ENCODE measurements at places on chromosomes 5 and 9.

- no peak for DNase-seq
Measured at GRCh38 chr5:167867281-167867680, 424.2 kb upstream of the WWC1 start.

GRCh38 chr5:42666869-42667268 is 89.7 kb upstream of the CCDC152 start:
- DNase-seq = no peak

- DNase-seq = no peak
Measured at GRCh38 chr5:121429761-121430160, 421.9 kb upstream of the FTMT start.

GRCh38 chr9:36862206-36863145 is 171.6 kb downstream of the PAX5 start:
- DNase-seq = peak; percentile 44

- peak; percentile 73 for DNase-seq
Measured at GRCh38 chr9:136170006-136170901, 34.7 kb downstream of the LHX3 start.

GRCh38 chr5:67693956-67694809 is 497.6 kb upstream of the CD180 start:
- no peak for DNase-seq

GRCh38 chr5:135012951-135013391 is 21.1 kb downstream of the PITX1 start:
- DNase-seq = no peak

DNA sequence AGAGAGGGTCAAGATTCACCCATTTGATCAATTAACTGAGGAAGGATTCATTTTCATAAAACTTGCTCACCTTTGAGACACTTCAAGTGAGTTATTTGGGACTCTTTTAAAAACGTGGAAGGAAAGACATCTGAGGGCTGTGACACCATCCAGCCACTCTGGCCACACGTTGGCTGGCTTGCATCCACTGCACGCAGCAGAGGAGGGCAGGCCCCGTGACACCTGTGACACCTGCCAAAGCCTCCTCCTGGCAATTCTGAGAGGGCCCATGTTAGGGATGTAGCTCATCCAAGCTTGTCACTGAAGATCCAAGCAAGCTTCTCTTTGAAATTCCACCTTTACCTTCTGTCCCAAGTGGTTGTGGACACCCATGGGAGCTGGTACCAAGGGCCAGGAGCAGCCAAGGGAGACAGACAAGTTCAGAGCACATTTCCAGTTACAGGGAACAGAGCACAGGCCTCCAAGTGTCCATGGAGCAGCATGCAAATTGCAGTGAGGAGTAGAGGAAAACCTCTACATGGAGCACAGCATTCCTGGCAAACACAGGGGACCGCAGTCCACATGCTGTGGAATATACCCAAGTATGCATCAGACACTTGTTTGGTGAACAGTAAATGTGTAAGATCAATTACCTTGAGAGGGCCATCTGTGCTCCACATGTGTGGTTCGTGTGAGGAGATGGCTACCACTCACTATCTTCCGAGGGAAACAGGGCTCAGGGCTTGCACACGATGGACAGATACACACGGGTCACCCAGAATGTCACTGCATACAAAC is 4.8 kb downstream of the PRSS3 start:
- no peak for DNase-seq

- no peak for DNase-seq
Measured at GRCh38 chr5:120419127-120419526, 45.0 kb upstream of the PRR16 start.

GRCh38 chr9:35734096-35734495 is 1.6 kb downstream of the CREB3 start:
- DNase-seq = no peak

DNA sequence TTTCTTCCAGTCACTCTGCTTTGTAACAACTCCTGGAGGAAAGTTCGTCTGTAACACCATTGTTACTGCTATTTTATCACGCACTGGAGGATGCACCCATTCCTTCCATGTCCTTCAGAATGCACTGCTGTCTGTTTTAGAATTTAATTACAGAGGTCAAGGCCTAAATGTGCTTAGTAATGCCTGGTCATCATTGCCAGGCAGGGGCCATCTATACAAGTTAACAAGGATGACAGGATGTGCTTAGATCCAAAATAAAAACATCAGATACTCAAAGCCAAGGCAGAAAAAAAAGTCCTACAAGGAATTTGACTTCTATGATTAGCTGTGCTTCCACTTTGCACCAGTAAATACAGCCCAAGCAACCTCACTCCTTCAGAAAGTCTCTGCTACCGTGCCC is 371.4 kb downstream of the SEMA5A start:
- DNase-seq = no peak

- DNase-seq = no peak
Measured at GRCh38 chr5:170284231-170284630, 13.3 kb downstream of the LCP2 start.

- no peak for DNase-seq
Measured at GRCh38 chr9:121394292-121394691, 24.2 kb upstream of the STOM start.

- peak; percentile 22 for DNase-seq
Measured at GRCh38 chr9:125889112-125889475, 141.9 kb downstream of the PBX3 start.

DNA sequence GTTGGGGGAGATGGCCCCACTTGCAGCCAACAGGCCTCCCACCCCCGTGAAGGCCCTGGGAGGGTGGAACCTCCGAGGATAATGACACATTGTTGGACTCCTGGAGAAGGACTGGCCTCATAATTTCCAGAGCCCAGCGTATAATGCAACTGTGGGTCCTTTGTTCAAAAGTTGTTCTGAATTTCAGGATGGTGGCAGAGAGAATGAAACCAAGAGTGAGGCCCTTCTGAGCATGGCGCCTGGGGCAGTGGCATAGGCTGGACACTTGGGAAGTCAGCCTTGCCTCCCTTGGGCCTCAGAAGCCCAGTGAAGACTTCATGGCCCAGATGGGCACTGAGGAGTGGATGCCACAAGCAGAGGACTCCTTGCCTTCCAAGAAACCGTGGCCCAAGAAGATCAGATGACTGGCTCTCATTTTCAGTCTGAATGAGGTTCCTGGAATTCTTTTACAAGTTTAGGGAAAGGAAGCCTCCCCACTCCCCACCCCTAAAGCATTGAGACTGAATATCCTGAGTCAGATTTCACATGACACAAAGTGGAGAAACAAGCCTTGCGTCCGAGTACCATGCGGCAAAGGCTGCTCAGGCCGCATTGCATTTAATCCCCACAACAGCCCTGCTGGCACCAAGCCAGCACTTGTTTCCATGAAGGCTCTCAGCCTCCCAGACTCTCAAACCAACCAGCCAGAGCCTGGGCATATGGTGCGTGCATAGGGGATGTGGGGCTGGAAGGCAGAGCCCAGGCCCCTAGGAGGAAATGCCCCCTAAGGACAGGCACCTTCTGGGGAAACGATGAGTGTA is 96.7 kb upstream of the SMIM23 start:
- no peak for DNase-seq

DNA sequence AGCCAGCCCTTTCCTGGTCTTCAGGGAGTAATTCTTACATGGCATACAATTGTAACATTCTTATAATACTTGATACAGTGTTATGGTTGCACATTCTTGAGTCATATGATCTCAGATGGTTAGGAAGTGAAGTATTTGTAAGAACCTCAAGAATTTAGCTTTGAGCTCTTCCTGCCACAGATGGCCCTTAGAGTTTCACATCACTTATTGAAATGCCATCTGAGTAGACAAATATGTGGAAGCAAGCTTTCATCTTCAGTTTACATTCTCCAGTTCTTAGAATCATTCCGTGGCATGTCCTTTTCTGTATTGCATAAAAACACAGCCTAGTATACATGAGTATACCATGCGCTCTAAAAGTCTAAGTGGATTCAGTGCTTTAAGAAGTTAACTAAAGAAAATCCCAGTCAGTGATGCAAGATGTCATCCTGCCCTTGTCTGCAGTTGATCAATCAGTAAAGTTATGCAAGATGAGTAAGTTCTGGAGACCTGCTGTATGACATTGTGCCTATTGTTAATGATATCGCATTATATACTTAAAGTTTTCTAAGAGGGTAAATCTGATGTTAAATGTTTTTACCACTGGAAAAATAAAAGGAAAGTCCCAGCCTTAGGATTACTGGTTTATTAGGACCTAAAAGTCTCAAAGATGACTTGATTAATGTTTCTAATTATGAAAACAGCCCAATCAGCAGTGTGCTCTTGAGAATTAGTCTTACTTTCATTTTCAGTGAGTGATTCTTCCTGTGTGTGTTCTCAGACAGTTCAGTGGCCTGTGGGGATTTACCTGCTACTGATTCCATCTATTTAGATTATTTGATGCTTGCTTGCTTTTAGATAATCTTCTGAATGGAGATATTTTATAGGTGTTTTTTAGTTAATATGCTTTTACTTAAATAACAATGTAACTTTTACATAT is 29.4 kb downstream of the RHOBTB3 start:
- no peak for DNase-seq

- DNase-seq = no peak
Measured at GRCh38 chr9:91689006-91689405, 261.0 kb downstream of the ROR2 start.

- DNase-seq = no peak
Measured at GRCh38 chr9:3960661-3961144, 339.2 kb downstream of the GLIS3 start.

DNA sequence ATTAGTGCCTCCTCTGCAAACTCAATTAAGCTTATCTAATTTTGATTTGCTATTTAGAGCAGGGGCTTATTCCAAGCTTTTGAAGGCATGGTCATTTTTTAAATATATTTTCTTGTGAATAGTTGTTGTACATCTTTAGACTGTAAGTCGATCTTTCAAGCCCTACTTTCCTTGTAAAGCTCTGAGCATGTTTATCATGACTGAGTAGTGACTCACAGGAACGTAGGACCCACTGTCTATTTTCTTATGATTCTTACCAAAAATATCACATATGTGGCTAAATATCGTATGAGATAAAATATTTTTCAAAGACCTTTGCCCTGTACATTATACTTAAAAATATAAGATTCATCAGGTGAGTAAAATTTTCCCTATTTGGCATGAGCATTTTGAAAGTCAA is 440.4 kb upstream of the GRIN3A start:
- DNase-seq = no peak

DNA sequence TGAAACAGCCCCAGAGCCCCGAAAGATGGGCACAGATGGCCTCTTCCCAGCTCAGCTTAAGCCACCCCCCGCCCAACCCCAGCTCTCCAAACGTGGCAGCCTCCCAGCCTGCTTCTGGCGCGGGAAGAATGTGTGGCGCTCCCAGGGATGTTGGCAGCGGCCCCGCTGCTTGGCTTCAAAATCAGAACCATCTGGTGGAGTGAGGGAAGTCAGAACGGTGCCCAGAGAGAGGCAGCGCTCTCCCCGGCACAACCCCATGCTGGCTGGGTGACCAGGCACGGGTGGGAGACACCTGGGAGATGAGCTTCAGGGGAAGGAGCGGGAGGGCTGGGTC is 72.7 kb upstream of the ORM1 start:
- DNase-seq = peak; percentile 87

- DNase-seq = no peak
Measured at GRCh38 chr5:5326115-5326758, 96.2 kb upstream of the ICE1 start.

DNA sequence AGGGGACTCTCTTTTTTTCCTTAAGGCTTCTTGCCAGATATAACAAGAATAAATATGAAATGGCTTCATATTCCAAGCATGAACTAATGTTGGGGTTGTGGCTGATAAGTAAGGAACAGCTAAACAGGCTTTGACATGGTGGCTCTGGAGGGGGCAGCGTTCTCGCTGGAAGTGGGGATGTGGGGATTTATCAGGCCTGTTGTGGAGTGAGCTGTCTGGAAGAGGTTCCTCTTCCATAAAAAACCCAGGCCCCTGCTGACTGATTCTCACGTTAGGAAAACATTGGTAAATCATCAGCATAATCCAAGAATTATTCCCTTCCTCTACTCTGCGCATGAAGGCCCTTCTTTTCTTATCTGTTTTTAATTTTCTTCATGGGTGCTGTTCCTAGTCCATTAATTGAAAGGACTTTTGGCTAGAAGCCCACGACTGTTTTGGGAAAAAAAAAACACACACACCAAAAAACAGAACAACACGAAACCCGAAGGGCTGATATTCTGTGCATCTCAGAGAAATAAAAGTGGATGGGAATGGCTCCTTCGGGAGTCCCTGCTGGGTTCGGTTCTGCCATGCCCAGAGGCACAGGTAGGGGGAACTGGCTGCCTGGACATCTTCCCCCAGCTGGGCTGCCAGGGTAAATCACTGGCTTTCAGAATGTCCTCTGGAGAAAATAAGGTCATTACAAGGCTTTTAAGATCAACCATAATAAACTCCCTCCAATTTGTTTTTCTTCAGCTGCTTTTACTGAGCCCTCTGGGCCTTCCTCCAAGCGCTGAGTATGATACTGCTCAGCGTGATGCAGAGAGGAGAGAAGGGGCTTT is 297.0 kb downstream of the SLIT3 start:
- DNase-seq = no peak

DNA sequence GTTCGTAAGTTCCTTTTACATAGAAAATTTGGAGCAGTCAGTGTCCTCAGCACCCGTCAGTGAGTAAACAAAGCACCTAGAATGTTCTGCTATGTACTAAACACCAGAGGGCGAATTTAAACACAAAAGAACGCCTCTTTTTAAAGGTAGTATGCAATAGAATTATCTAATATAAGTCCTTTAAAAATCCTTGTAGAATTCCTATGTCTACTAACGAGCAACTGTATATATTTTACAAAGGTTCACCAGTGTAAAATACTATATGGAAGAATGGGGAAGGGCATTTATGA is 499 bp upstream of the TMEM232 start:
- no peak for DNase-seq

- DNase-seq = peak; percentile 68
Measured at GRCh38 chr9:126514037-126514821, 99.5 kb upstream of the LMX1B start.

- no peak for DNase-seq
Measured at GRCh38 chr9:17535176-17535575, 43.7 kb upstream of the SH3GL2 start.
